ENCODE measurements at places on chromosomes 3 and 15.
A peak's percentile ranks its signal among the peaks of the same experiment; 100 is the strongest.

DNA sequence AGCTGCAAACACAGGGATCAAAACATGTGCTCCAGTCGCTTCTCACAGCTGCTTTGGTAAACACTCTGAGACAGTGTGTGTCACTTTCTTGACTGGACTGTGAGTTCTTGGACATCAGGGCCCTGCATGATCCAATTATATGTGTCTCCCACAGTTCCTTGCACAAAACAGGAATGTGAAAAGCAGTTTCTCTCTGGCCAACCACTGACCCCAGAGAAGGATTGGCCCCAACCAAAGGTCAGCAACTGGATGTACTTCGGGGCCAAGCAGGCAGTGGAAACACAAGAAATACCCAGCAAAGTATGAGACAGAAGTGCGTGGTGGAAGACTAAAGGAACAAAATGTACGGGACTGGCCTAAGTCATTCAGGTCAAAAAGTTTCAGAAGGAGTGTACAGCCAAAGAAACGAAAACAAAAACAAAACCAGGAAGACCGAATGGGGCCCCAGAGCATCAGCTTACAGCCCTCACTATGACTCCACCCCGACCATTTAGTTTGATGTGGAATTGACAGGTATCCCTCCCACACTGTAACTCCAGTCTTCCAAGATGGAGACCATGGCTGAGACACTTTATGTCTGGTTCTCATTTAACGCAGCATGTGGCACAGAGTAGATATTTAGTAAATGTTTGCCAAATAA lies 76.7 kb upstream of the LPP start:
- no peak for DNase-seq

DNA sequence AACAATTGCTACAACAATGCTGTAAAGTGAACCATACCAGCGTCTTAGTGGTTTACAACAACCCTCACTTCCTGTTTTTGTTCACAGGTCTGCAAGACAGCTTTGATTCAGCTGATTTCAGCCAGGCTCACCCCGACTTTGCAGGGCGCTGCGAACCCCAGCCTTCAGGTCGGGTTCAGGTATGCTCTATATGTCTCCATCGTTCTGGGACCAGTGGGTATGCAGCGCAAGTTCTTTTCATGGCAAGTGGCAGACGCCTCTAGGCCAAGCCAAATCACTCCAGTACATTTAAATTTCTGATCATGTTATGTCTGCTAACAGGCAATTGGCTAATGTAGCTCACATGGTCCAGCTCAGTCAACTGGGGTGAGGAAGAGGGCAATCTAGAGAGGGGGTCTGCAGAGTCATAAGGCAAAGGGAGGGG lies 52.4 kb upstream of the RGMA start:
- DNase-seq, result no peak

DNA sequence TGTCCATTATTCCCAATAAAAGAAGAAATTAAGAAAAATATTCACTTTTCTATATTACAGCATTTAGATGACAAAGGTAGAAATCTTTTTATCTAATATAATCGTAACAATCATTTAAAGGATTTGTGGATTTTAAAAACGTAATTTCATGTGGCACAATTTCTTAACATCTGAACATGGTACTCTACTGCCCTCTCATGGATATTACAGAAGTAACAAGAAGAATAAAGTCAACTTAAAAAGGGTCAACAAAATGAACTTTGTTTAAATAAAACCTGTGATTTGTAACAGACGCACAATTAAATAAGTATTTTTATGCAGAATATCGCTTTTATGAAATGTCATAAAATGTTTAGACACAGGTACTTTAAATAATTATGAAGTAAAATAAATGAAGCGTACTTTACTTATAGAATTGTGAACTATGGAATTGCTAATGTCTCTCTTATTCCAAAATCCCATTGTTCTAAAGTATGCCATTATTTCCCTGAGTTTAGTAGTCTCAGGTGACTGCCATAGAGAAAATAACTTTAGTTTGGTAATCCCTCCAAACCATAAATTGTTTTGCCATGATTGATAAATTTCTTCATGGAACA lies 366.8 kb upstream of the ZNF385D start:
- DNase-seq, result peak; percentile 34

DNA sequence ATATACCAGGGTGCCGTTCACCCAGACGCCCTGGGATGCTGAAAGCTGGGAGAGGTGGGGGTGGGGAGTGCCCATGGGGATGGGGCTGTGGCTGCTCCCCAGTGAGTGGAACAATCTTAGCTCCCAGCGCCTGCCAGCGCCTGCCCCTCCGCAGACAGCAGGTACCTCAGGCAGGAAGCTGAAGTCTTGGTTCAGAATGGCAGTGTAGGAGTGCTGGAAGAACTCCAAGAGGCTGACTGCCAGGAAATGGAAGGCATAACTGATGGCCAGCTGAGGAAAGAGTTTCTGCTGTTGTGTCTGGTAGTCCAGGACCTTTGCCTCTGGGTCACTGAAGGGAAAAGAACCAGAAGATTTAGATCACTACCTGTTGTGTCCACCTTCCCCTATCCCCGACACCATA lies 8.4 kb downstream of the ACOX2 start:
- DNase-seq, result no peak

DNA sequence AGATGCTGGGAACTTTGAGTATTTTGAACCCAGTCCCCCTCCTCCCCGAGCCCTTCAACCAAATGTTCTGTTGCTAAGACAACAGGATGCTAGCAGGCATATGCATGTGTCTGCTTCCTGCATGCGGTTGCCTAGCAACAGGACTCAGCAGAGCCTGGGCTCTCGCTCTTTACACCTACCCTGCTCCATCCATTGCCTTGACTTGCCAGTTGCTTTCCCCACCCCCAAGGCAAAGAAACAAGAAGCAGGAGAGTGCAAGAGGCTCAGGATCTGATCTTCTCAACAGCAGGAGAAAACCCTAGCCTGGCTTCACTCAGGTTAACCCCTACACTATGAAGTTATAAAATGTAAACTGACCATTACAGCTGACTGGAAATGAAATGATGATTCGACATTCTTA lies 393.0 kb downstream of the IGSF11 start:
- DNase-seq, result peak; percentile 6

GRCh38 chr3:9194509-9195184 lies 54.8 kb downstream of the SRGAP3 start:
- DNase-seq, result peak; percentile 38

DNA sequence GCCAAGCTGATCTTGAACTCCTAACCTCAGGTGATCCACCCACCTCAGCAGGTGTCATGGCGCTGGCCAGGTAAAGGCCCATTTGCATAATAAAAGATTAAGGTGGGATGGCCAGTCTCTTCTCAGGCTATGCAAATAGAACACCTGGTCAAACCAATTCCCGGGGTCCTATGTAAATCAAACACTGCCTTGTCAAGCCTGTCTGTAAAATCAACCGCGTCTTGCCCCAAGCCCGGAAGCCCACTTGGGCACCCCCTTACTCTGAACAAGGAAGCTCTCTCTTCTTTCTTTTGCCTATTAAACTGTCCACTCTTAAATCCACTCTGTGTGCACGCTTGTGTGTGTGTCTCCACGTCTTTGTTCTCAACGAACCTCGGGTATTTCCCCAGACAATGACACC lies 13.0 kb upstream of the POC1A start:
- DNase-seq, result peak; percentile 11

- DNase-seq, result no peak
Measured at GRCh38 chr15:85482894-85483293, 102.5 kb downstream of the AKAP13 start.

GRCh38 chr3:125231895-125232294 lies 19.3 kb upstream of the SLC12A8 start:
- no peak for DNase-seq

GRCh38 chr15:72813345-72814004 lies 29.9 kb upstream of the ADPGK start:
- no peak for DNase-seq

DNA sequence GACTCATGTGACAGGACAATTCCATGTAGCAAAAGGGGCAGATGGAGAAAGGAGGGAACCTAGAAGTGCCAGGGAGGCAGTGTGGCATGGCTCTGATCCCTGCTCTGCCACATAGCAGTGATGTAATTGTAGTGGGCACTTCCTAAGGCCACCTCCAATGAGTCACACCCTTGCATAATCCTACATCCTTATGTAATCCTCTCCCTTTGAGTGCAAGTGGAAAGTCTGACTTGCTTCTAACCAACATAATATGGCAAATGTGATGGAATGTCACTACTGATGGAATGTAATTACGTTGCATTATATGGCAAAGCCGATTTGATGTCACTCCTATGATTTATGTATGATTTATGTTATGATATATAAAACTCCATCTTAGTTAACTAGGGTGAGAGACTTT lies 72.9 kb upstream of the ATP2C1 start:
- no peak for DNase-seq

DNA sequence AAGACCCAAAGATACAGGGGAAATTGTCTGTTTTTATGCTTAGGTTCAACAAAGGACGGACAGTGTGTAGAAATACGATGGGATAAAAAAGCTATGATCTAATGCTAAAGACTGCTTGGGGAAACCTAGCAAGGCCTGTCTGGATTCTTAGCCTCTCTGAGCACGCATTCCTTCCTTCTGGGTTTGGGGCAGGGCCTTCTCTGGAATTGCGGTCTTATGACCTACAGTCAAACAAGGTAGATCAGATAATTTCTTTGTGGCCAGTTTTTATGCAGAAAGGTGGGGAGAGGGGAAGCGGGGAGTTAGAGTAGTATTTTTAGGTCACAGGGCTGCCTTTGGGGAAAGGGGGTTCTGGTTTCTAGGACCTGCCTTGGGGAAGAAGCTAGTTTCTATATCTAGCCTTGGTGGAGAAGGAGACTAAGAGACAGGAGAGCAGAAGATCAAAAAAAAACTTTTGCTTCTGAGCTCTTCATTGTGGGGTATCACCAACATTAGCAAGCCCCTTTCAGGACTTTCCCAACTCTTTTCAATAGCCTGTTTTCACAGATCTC lies 39.1 kb upstream of the LIPC start:
- DNase-seq, result no peak

- no peak for DNase-seq
Measured at GRCh38 chr15:39447881-39448280, 133.0 kb upstream of the THBS1 start.

DNA sequence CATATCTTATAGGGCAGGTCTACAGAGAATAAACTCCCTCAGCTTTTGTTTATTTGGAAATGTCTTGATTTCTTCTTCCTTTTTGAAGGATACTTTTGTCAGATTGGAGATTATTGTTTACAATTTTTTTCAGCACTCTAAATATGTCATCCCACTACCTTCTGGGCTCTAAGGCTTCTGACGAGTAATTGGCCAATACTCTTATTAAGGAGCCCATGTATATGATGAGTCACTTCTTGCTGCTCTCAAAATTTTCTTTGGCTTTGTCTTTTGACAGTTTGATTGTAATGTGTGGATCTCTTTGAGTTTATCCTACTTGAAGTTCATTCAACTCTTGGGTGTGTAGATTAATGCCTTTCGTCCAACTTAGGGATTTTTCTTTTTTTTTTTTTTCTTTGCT lies 28.9 kb upstream of the CD200R1L start:
- DNase-seq, result no peak

DNA sequence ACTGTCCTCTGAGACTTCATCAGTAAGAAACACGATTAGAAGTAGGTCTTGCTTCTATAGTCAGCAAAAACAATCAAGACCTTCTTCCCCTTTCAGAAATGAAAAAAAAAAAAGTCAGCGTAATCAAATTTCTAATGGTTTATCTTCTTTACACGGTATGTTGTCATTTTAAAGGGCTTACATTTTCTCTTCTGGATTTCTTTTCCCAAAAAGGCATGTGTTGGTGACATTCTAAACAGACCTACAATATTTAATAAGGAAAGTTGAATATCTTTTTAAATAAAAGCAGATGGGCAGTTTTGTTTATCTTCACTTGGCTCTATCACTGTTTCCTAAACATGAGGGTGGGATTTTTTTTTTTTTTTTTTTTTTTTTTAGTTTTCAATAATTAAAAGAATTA lies 197.3 kb upstream of the ADAMTS9 start:
- DNase-seq, result no peak

- peak; percentile 37 for DNase-seq
Measured at GRCh38 chr3:187616307-187616972, 53.8 kb downstream of the SST start.

DNA sequence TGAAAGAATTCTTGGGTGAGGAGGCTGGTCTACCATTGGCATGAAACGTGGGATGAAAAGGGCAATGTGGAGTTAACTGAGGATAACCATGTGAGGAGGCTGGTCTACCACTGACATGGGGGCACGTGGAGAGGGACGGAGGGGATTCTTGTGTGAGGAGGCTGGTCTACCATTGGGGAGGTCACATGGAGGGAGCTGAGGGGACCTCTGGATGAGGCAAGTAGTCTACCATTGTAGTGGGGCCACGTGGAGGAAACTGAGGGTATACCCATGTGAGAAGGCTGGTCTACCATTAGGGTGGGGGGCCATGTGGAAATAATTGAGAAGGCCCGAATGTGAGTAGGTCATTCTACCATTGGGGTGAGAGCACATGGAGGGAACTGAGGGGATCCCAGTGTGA lies 154.1 kb downstream of the FBLN2 start:
- no peak for DNase-seq

DNA sequence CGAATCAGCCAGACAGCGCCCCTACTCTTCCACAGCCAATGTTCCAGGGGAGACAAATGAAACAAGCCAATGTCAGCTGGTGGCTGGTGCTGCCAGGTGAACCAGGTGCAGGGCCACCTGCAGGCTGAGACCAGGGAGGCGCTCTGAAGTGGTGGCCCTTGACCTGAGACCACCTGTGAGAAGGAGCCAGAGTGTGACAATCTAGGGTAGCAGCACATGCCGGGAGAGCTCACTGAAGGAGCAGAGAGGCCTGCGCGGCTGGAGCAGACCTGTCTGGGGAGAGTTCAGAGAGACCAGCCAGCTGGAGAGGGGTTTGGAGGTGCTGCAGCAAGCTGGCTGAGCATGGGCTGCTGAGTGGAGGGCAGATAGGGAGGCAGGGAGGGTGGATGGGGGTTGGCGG lies 693 bp upstream of the STAB1 start:
- DNase-seq, result no peak

All from NCI-H526 treated with DMSO at 0.1 percent for 48 hours (cell line).